ENCODE measurements at places on chromosomes 5 and 9.

GRCh38 chr5:151637676-151638075 lies 46.5 kb upstream of the FAT2 start:
- no peak for DNase-seq

GRCh38 chr9:87596862-87597261 lies 99.2 kb downstream of the DAPK1 start:
- no peak for DNase-seq

GRCh38 chr9:87282538-87282937 lies 215.1 kb upstream of the DAPK1 start:
- DNase-seq, result no peak

GRCh38 chr9:136685790-136686533 lies 1.3 kb downstream of the AGPAT2 start:
- no peak for DNase-seq

DNA sequence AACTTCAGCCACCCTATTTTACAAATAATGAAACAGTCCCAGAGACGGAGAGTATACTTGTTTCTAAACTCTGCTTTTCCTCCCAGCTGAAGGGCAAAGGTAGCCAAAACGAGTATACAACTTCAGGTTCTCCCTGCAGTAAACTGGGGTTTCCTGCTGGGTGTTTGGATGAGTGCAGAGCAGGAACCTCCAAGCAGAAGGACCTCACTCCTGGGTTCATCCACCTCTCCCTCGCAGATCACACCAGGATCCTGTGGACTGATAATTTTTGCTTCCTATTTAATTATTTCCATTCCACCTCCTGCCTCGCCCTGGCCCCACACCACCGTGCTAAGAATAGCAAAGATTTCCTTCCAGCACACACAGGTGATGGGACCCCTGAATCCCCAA lies 2.0 kb upstream of the FOXB2 start:
- DNase-seq, result no peak

DNA sequence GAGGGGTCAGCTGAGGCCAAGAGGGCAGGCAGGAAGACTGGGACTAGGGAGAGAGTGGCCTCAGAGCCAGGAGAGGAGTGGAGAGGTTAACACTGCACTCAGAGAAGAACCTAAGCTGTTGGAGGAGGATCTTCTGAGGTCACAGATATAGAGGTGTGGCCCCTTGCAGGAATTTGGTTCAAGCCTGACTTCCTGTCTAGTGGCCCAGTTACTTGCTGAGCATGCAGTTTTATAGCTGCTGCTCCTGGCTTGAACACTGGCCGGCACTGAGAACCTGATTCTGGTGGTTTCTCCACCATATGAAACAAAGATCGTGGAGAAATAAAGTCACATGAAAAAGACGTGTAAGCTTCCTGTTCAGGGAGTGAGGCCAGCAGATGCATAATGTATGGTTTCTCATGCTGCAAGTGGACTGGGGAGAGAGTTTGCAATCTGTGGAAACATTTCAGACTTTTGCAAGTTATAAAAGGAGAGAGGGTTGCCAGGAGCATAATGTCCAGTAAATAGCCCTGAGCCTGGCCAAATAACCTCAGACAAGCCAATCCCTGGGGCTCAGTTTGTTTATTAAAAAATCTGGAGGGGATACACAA lies 82.6 kb downstream of the GALNT10 start:
- no peak for DNase-seq

DNA sequence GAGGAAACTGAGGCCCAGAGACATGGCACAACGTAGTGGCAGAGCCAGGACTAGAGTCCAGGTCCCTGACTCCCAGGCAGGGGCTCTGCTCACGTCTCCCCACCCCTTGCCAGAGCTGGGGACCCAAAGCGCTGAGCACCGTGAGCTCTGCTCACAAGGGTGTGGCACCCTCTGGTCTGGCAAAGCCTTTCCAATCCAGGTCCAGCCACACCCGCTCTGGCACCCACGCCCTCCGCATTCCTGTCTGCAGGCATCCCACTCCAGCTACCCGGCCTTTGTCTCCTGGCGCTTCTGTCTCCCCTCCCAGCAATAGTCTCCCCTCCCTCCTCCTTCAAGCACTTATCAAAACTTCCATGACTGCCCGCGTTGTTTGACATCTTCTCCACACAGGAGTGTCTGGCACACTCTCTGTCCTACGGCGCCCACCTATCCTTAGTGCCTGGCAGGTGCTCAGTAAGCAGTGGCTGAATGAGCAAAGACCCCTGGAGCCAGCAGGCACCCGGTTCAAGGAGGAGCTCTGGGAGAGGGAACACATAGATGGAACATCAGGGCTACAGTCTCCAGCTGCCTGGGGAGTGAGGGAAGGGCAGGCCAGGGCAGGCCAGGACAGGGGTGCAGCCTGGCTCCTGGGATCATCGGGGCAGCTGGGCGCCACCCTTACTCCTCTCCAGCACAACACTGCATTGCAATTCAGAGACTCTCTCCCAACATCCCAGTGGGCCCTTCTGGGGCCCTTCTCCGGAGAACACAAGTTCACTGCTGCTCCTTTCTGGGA lies 12.0 kb downstream of the HIGD2A start:
- no peak for DNase-seq

DNA sequence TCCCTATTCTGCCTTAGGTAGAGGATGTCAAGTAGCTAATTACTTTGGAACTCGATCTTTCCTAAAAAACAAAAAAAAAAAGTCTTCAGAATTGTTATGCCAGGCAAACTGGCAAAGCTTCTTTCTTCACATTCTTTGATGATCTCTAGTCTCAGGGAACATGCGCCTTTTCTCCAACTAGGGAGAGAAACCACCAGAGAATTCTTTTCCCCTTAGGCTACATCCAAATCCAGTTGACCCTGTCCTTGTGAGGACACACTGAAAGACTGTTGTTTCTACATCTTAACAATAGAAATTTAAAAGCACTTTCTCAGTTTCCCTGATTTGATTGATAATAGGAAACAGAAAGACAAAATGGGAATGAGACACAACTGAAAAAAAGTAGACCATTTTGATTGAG lies 94.7 kb upstream of the ITGA2 start:
- DNase-seq, result no peak

DNA sequence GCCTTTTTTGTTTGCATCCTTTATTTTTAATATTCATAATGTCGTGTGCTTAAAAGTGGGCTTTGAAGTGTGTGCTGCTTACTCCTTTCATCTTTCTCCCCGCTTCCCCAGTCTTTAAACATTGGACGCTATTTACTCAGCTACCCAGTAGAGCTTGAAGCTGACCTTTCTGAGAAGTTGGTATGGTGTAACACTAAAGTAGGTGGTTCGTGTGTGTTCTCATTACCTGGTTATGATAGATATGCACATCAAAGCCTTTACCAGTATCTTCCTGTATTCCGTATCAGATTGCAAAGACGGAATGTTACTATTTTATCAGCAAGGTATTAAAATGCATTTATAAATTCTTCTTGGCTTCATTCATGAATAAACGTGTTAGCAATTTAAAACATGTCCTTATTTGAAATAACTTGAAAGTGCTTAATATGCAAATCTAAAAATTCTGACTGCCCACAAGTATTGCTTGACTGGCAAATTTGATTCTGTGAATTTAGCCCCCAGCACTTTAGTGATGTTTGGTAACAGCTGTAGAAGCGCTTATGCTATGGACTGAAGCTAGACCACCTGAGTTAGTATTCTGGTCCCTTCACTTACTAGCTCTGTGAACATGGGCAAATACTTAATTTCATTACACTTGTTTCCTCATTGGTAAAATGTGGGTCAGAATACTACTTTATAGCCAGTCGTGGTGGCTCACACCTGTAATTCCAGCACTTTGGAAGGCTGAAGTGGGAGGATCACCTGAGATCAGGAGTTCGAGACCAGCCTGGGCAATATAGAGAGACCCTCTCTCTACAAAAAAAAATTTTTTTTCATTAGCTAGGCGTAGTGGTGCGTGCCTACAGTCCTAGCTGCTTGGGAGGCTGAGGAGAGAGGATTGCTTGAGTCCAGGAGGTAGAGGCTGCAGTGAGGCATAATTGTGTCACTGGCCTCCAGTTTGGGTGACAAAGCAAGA lies 1.7 kb downstream of the RRAGA start:
- no peak for DNase-seq

DNA sequence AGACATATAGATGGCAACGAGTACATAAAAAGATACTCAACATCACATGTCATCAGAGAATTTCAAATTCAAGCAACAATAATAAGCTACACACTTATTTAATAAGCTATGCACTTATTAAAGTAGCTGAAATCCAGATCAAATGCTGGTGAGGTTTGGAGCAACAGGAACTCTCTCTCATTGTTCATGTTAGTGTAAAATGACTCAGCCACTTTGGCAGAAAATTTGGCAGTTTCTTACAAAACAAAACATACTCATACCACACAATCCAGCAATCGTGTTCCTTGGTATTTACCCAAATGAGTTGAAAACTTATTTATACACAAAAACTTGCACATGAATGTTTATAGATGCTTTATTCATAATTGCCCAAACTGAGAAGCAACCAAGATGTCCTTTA lies 131.5 kb upstream of the NFIL3 start:
- no peak for DNase-seq

DNA sequence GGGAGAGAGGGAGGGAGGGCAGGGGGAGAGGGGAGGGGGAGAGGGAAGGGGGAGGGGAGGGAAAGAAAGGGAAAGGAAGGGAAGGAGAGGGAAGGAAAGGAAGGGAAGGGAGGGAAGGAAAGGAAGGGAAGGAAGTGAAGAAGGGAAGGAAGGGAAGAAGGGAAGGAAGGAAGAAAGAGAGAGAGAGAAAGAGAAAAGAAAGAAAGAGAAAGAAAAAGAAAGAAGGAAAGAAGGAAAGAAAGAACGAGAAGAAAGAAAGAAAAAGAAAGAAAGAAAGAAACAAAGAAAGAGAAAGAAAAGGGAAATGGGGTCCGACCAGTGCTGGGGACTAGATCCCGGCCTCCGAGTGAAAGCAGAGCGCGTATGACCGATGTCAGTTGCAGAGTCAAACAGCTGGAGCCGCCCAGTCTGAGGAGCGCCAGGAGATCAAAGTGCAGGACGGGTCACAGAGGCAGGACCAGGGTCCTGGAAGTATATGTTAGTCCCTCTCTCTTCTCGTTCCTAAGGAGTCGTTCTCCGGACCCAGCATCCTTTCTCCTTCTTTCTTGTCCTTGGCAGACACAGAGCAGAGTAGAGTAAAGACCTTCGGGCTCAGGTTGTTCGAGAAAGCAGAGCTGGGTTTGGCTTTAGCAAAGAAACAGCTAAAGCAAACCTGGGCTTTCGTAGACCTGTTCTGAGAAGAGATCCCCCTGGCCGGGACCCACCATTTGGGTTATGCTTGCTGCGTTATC lies 305.4 kb upstream of the MSX2 start:
- no peak for DNase-seq

DNA sequence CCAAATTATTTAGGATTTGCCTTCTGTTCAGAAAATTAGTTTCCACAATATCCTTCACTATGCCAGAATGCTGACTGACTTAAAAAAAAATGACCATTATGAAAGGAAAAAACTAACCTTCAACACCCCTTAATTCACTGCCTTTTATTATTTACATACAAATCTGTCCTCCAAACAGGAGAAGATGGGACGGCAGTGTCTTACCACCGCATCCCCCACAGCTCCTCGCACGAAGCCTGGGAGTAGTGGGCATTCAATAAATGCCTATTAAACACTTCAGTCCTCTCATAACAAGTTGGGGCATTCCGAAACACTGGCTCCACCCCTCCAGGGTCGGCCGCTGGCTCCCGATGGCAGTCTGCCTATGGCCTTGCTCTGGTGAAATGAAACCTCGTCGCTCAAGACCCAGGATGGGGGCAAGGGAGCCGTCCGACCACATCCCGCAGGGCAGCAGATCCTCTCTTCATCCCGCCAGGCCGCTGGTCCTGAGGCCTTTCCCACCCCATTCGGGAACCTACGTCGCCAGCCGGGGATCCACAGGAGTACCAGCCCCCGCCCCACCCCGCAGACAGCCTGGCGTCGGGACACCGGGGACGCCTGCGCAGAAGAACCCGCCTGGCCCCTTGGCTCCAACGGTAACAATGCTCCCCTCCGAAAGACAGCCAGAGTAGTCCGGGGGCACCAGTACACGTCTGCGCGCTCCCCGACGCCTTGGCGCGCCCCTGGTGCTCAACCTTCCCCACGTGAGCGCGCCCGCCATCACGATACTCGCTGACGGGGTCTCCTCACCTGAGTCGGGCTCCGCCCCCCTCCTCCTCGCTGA lies 613 bp downstream of the ZBTB5 start:
- DNase-seq, result no peak

DNA sequence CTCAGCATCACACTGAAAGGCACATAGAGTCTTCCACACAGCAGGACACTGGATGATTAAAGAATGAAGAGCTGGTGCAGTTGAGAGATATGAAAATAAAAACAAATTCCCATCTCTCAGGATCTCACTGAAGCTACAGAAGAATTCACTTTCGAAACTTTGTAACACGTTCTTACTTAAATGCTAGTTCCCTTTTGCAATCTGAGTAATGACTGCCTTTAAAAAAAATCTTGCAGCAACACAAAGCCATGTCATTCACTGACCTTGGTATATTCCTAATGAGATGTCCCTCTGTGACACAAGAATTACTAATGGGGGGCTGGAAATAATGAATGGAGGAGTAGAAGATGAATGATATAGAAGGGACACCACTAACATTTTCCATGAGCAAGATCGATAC lies 201.8 kb downstream of the GLIS3 start:
- no peak for DNase-seq

- DNase-seq, result no peak
Measured at GRCh38 chr5:135053278-135053677, 19.2 kb upstream of the PITX1 start.

All from NCI-H1436 treated with DMSO at 0.1 percent for 48 hours (cell line).